ENCODE measurements at places on chromosomes 4 and X.

- DNase-seq = no peak
These were observed 11.7 kb downstream of the CTPS2 start for GRCh38 chrX:16700734-16701133.

GRCh38 chr4:169117591-169118081 is 107.6 kb upstream of the CBR4 start:
- no peak for DNase-seq

- DNase-seq = no peak
These were observed 278.9 kb upstream of the FTHL17 start for GRCh38 chrX:31350808-31351074.

DNA sequence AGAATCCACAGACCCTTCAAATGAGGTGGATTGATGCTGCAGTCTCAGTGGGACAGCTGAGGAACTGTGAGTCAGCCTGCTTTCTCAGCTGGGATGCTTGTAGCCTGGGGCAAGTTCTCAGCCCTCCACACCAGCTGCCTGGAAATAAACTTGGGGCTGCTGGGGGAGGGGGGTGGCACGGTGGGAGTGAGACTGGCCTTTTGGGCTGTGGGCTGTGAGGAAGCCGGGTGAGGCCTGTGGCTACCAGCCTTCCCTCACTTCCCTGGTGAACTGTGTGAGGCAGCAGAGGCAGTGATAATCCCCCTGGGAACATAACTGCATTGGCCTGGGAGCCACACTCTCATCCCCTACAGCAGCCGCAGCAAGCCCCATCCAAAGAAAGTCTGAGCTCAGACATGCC is 114.5 kb upstream of the GUCY1A1 start:
- no peak for DNase-seq

DNA sequence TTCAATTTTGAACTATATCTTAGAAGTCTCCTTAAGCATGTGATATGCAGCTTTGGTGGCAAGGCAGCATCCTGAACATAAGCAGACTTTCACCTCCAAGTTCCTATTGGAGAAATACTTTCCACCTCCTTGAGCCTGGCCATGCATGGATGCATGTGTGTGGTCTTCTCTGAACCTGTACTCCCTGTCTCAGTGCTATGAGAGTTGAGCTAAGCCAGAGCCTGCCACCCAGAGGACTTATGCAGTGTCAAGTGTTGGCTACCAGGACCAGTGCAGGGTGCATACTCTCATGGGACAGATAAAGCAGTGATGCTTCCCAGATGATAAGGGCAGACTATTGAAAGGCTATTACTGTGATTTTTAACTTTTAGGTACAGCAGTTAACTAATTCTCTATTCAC is 105.6 kb downstream of the TSPAN7 start:
- no peak for DNase-seq

DNA sequence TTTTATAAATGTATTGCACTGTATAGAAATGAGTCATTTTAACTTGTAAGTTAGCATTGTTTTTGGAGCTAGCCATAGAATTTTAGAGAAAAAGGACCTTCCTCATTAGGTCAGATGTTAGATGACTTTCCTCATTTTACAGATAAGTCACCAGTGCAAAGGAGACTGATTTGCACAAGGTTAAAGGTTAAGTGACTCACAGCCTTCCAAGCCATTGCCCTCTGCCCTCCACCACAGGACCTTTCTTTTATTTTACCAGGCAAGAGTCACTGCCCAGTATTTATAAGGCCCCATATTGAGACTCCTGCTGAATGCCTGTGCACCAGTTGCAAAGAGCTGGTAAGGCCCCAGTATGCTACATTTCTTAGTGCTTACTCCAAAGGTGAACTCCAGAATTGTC is 4.2 kb upstream of the ABCG2 start:
- no peak for DNase-seq

GRCh38 chrX:47380268-47380667 is 9.9 kb downstream of the ZNF157 start:
- peak; percentile 88 for DNase-seq

GRCh38 chr4:181443021-181443420 is 800.2 kb upstream of the TENM3 start:
- DNase-seq = no peak

- DNase-seq = no peak
These were observed 1037.0 kb upstream of the SLIT2 start for GRCh38 chr4:19214591-19215186.

DNA sequence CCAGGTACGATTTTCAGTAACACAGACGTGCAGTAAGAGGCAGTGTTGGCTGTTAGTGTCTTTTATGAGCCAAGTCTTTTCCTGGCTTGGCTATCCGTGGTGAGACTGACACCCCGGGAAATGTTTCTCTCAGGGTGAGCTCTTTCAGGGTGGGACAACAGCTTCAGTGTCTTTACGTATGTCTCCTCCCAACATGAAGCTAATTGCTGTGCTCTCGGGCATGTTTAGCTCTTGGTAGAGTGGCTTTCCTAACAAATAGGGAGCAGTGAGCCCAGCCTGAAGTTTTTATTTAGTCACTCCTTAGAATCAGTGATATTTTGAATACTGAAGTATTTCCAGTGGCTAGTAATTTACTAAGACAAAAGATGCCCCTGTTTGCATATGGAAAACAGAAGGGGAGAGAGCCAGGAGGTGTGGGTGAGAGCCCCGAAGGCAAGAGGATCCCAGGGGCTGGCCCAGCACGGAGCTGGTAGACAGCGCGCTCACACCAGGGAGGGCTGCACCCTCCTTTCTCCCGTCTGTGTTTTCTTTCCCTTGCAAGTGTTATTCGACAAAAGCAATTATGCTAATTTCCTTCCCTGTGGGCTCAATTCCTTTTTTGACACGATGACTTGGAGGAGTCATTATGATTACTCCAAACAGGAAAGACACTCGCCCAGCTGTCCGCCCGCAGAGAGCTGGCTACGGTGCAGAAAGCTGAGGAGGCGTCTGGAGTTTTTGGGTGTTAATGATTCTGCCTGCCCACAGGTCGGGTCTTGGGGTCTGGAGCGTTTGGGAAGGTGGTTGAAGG is 47.7 kb downstream of the PDGFRA start:
- no peak for DNase-seq

DNA sequence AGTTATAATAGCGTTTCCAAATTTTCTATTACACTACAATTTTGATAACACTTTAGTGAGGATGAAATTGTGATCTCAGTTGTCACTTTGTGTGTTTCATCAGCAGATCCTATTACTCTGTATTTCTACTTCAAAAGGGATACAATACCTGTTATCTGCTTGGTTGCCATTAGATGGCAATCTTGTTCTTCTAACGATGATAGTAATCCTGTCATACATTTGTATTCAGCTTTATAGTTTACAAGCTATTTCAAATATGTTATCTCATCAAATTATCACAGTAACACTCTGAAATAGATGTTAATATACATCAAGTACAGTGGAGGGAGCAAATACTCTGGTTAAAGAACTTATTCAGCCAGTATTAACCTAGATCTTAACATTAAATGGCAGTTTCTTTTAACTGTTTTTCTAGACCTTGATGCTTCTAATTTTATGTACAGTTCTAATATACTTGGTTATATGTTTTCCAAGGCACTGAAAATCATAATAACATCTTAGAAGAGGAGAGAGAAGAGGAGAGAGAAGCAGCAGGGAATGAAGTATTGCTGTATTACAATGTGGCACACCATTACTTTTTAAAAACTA is 292.0 kb downstream of the CCSER1 start:
- no peak for DNase-seq

DNA sequence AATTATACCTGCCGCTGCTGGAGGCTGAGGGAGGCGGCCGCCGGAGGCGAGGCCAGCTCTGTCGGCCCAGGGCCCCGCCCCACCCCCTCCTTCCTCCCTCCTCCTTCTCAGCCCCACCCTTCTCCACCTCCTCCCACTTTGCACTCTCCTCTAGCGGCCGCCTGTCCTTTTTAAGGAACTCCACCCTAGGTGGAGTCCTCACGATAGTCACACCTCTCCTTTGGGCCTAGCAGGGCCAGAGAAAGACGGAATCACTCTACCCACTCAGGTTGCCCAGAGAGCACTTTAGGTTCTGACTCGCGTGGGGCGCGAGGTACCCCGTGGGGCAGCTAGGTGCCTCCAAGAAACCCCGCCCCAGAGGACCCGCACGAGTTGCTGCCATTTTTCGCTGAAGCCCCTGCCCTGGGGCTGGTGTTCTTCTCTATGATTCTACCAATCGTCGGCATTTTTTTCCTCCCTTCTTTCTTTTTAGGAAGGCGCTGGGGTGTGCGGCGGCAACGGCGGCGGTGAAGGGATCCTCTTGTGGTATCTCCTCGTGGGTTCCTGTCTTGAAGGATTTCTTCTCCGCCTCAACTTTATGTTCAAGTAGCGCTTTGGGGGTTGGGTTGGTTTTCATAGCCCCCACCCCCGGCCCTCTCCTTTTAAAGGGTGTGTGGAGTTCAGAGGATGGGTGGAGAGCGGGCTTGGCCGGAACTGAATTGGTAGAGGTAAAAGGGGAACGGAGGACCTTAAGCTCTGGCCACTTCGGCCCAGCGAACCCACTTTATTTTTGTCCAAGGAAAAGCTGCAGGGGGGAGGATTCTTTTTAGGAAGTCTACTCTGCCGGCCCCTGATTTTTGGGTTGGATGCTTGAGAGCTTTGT is at the start of gene KLF8:
TSS of gene KLF8 (plus strand) at position 136 of the 862 bp plus-strand sequence. CDS start 979 bp downstream, outside the sequence.
- DNase-seq = peak; percentile 8

GRCh38 chrX:3262901-3263300 is 83.6 kb downstream of the MXRA5 start:
- no peak for DNase-seq

DNA sequence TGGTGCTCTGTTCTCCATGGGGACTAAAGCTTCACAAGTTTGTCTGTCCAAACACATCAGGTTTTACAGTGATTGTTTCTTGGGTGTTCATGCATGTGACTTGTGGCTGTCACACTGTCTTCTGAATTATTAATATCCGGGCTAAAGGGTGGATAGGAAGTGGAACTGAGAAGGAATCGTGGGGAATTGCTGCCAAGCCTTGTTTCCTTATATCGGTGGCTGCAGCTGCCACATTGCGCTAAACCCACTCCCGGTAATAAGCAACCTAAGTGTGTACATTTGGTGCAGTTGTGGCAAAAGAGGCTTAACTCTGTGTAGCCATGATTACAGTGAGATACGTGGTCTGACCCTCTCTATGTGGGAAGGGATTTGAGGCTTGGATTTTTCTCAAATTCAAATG is 30.7 kb downstream of the SEPTIN11 start:
- DNase-seq = no peak

DNA sequence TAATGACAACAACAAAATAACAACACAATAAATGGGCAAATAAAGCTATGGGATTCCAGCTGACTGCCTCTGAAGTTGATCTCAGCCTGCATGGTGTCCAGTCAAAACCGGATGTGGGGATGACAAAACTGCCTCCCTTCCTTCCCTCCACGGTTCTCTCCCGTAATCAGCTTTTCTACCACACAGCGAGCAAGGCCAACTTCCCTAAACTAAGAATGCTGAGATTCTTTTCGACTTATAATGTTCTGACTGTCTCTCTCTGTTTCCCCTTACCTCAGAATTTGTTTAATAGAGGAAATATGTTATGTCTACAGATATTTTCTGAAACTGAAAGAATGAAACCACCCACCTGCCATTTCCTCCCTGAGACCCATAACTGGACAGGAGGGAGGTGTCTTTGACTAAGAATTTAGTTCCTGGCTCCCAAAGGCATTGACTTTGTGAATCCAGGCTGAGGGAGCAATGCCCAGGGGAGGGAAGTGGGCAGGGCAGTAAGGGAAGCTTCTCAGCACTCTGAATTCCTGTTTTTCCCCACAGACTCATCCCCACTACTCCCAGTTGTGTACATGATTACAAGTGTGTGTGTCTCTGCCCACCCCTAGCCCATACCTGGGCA is 1.0 kb upstream of the TLR1 start:
- DNase-seq = no peak

DNA sequence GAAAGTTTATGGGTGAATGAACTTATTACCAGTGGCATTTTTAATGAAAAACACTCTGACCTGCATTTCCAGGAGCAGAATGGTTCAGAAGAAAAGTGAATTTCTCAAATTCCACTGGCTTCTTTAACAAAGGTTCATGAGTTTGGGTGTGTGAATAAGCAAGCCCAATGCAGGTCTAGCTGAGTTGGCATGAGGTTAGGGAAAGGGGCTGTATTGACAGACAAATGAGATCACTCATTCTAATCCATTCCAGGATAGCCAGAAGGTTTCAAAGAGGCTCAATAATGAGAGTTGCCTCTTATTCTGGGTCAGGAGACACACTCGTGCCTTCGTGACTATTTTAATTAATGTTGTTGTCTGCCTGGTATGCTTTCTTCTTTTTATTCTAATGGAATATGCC is 43.7 kb upstream of the NPY2R start:
- DNase-seq = no peak

GRCh38 chr4:38529189-38530115 is 134.5 kb upstream of the KLF3 start:
- peak; percentile 34 for DNase-seq

GRCh38 chr4:15691346-15692135 is 9.9 kb downstream of the FAM200B start:
- DNase-seq = no peak

- no peak for DNase-seq
These were observed 411.1 kb downstream of the TRIML1 start for GRCh38 chr4:188550296-188550695.

- DNase-seq = no peak
These were observed 10.2 kb downstream of the ABCD1 start for GRCh38 chrX:153734871-153735270.

GRCh38 chr4:3179126-3179706 is 69.7 kb upstream of the MSANTD1 start:
- no peak for DNase-seq

GRCh38 chr4:97670703-97671269 is 472.5 kb downstream of the STPG2 start:
- no peak for DNase-seq

- DNase-seq = no peak
These were observed 268.6 kb upstream of the SLIT2 start for GRCh38 chr4:19983072-19983471.

GRCh38 chr4:76611616-76612207 is 176.7 kb downstream of the SHROOM3 start:
- no peak for DNase-seq

- DNase-seq = no peak
These were observed 140.0 kb downstream of the IDS start for GRCh38 chrX:149365061-149365460.

GRCh38 chr4:163895378-163896005 is 401.0 kb downstream of the TMA16 start:
- peak; percentile 81 for DNase-seq
